ENCODE measurements at places on chromosomes 4 and X.

DNA sequence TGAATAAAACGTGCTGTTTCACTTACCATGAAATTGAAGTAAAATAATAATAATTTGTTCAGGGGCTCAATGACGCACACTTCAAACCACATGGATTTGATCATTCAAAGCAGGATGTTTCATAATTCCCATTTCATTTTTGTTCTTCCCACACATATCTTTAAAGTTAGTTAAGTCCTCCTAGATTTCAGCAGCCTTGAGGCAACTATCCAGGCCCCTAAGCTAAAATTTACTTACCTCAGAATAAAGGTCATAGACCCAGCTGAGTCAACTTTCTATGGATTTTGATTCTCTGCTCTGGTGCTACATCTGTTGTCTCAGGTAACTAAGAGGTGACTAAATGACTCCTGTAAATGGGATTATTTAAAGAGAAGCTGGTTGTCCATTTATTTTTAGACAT is 25.0 kb downstream of the GPR174 start:
- no peak for DNase-seq

DNA sequence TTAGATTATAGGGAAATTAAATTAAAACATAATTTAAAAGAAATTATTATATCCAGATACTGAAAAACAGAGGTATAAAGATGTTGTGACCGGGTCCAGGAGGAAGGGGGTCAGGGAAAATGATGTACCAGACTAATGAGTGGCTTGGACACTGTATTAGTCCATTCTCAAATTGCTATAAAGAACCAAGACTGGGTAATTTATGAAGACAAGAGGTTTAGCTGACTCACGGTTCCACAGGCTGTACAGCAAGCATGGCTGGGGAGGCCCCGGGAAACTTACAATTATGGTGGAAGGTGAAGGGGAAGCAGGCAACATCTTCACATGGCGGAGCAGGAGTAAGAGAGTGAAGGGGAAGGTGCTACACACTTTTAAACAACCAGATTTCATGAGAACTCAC is 3.4 kb upstream of the FAM9B start:
- DNase-seq = no peak

DNA sequence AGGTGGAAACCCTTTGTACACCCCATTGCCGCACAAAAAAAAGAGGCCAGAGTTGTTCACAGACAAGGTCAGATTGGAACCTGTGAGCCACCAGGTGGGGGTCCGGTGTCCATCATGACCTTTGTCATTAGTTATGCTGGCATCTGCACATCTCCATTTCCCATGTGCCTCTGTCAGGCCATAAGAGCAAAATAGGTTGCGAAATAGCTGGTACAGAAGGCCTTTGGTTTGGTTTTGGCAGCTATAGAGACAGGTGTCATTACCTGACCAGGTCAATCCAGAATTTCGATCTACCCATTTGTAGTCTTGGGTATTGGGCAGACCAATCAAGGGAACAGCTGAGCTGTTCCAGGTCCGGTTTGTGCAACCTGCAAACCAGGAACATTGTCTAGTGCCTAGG is 6.6 kb downstream of the ERVMER34-1 start:
- DNase-seq = no peak

DNA sequence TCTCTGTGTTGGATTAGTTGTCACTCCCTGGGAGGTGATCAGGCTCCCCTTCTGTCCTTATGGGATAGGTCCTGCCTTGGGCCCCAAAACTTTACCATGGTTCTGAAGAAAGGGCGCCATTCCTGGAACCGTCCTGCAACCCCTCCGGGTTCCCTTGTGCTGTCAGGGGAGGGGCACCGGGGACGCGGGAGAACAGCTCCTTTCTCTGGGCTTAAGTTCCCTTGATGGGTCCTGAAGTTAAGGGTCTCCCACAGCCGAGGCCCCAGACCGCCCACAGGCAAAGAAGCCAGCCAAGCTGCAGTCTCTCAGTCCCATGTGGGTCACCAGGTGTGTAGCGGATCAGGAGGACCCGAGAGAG is 44.8 kb downstream of the UGT2A3 start:
- no peak for DNase-seq

DNA sequence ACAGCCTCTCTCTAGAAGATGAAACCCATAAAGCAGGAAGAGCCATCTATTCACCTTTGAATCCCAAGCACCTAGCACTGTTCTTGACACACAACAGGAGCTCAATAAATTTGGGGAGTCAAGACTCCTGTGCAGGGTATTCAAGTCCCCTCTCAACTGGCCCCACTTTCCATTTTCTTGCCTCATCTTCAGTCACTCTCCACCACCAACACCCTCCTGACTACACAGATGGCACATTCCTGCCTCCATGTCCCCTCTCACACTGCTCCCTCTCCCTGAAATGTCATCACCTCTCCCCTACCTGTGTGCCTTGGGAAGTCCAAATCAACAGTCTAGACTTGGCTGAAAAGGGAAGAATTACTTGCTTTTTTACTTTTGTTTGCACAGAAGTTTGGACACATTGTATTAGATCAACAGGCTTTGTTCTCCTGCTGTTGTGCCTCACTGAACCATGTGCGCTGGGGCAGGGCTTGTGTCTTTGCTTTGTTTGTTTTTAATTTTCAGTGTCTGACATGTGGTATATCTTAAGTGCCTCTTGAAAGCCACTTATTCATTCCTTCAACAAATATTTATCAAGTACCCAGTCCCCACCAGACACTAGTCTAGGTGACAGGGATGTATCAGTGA is 85.1 kb downstream of the APBB2 start:
- DNase-seq = no peak

GRCh38 chrX:132270699-132271098 is 51.5 kb upstream of the RAP2C start:
- DNase-seq = peak; percentile 42

DNA sequence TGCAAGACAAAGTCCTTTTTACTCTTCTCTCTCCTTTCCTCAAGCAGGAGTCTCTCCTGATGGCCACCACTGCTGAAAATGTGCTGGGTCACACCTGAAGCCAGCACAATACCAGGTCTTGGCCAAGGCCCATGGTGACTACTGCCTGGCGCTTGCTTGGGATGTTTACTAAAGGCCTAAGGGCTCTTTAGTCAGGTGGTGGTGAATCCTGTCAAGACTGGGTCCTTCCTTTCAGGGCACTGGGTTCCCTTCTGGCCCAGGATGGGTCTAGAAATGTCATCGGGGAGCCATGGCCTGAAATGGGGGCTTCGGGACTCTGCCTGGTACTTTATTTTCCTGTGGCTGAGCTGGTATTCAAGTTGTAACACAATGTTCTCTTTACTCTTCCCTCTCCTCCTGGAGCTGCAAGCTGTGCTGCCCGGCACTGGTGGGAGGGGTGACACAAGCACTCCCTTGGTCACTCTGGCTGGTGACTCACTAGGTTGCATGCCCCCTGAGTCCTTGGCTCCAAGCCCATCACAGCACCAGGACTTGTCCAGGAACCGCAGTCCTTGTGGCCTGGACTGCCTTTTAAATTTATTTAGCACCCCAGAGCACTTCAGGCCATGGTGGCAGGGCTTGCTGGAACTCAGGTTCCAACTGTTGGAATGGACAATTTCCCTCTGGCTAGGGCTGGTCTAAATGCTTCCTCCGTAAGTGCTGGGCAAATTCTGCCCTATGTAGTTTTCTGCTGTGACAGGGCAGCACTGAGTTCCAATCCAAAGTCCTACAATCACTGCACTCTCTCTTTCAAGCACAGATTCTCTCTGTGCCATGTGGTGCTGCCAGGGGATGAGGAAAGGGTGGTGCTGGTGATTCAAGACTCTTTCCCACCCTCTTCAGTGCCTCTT is 11.3 kb downstream of the ARL13A start:
- DNase-seq = peak; percentile 93

GRCh38 chr4:159500861-159501260 is 398.0 kb downstream of the RAPGEF2 start:
- no peak for DNase-seq
